ENCODE measurements at places on chromosomes 3 and 15.

DNA sequence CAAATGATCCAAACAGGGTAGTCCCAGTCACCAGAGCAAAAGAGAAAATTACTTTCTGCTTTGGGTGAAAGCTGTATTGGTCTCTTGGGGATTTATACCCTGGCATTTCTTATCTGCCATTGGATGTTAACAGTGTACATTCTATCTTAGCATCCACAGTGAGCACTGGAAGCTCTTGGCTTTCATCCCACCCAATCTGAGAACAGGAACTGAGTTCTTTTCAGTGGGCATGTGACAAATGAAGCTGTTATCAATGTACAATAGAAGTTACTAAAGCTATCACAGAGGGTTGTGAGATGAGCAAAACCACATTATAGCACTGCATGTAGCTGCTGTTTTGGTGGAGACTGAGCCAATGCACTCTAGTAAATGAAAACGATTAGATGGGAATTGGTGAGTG lies 300.7 kb downstream of the TUSC7 start:
- no peak for DNase-seq

- DNase-seq = no peak
These were observed 135.2 kb upstream of the IL12A start for GRCh38 chr3:159853506-159853864.

- no peak for DNase-seq
These were observed at the start of gene TOPAZ1 for GRCh38 chr3:44241706-44242105. TSS of gene TOPAZ1 (plus strand) at chr3:44241886. CDS start at chr3:44242054, 168 bp downstream.

DNA sequence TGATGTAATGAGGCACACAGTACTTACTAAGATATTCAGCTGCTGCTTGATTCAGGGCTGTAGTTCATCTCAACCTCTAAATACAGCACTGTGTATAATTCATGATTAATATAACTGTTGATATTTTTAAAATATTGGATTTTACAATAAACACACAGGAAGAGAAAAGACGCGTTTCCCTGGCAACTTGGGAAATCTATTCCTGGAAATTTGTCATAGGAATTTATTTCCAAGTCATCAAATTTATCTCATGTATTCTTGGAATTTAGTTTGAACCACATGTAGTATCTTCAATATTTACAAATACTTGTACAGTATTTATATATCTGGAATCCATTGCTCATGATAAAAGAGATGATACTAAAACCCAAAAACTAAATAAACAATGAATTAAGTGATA lies 30.6 kb downstream of the EPHA3 start:
- no peak for DNase-seq

DNA sequence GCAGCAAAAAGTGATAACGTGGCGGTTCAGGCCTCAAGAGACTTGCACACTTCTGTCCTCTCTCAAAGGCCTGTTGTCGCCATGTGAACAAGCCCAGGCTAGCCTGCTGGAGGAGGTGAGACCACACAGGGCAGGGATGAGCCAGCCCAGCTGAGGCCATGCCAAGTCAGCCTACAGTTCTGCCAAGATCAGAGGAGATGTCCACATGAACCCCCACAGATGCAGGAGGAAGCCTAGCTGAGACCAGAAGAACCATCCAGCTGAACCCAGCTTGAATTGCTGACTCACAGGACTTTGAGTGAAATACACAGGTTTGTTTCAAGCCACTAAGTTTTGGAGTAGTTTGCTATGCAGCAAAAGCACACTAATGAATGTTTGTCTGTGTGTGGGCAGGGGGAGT lies 50.3 kb upstream of the SEC13 start:
- DNase-seq = no peak

DNA sequence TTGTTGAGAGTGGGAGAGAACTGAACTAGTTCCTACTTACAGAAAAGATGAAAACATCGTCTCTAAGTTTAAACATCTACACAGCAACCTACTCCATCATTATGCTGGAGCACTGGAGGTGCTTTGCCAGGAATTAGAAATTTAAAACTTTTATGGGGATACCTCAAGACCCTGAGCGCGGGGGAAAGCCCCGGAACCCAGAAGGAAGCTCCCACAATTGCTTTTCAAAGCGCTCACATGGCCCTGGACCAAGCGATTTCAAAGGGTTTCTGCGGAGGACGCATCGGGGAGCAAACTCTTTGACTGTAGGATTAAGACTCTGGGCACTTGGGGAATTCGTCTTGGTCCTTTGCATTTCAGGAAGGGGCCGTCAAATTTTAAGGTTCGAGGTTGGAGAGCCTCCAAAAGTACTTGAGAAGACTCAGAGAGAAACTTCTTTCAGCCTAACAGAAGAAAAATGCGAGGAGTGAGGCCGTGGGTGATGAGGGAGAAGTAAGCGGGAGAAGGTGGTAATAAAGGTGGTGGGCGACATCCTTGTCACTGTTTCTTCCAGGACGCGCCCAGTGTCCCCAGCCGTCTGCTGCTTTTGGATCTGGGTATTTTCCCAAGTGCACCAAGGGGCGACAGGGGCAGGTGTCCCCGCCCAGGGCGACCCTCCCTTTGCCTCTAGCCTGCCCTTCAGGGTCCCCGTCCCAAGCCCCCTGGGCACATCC lies 591 bp downstream of the PROK2 start:
- no peak for DNase-seq

- peak; percentile 40 for DNase-seq
These were observed 31.5 kb upstream of the MLF1 start for GRCh38 chr3:158539414-158540014.

DNA sequence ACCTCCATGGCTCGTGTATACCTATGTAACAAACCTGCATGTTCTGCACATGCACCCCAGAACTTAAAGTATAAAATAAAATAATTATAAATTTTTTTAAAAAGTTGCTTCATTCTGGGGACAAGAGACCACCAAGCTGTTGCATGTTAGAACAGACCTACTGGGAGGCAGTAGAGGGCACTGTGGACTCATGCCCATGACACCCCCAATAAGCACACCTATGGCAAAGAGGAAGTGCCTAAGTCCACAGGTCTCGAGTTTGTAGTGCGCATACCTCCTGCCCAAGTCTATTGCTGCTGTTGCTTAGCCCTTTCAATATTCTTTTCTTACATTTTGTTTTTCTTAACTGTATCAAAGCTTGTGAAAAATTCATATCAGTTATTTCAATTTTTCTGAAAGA lies 267.9 kb upstream of the THBS1 start:
- DNase-seq = peak; percentile 9

- no peak for DNase-seq
These were observed 22.0 kb downstream of the SMAD6 start for GRCh38 chr15:66723826-66724731.

- DNase-seq = no peak
These were observed 39.4 kb downstream of the KAT2B start for GRCh38 chr3:20079621-20080020.

DNA sequence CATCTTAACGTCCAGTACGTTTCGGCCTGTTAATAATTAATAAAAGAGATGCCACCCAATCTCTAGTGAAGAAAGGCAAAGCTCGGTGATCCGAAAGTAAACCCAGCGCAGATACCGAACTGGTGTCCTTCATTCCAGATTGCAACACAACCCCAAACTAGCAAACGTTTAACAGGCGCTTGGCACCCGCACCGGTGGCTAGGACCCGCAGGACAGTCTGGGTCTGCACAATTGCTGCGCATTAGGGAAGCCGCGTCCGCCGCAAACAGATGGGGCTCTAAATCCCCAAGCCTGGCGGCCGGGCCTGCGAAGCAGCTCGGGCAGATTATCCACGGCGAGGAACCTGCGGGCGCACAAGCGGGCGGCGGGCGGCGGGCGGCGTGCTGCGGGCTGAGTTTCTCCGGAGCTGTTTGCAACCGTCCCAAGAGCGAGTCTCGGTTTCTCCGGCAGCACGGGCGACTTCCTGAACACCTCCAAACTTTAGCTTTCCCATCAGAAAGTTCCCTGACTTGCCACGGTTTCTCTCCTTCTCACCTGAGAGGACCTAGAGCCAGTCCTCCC lies 112.1 kb upstream of the ICE2 start:
- peak; percentile 87 for DNase-seq

GRCh38 chr3:123758081-123758564 lies 126.0 kb downstream of the MYLK start:
- peak; percentile 21 for DNase-seq

DNA sequence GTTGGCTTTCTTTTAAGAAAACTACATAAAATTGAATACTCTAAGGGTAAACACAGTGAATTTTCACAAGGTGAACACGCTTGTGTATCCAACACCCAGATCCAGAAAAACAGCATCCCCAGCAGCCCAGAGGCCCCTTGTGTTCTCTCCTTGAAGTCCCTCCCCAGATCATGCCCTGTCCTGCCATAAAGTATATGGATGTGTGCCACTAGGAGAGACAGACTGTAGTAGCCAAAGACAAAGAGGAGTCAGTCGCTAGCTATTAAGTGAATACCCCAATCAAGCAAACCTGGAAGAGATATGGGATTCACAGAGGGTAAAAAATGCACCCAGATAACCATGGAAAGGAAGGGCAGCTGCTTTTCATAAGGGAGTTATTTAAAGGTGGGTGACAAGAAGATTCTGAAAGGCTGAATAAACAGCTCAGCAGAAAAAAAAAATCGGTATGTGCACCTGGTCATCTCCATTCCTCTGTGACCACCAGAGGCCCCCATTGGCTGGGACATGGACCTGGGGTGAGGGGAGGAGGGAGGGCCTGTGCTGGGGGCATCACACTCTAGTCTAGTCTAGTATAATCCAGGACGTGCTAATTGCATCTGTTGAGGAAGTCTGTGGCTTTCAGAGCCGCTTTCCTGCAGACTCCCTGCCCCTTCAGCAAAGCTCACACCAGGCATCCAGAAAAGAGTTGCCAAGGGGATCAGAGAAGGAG lies 167.3 kb upstream of the NDN start:
- DNase-seq = peak; percentile 54

- DNase-seq = no peak
These were observed 189.7 kb downstream of the OPA1 start for GRCh38 chr3:193782747-193783146.

GRCh38 chr15:64092075-64092820 lies 1.4 kb downstream of the CIAO2A start:
- DNase-seq = no peak

- no peak for DNase-seq
These were observed 46.8 kb downstream of the PXYLP1 start for GRCh38 chr3:141278196-141279076.

DNA sequence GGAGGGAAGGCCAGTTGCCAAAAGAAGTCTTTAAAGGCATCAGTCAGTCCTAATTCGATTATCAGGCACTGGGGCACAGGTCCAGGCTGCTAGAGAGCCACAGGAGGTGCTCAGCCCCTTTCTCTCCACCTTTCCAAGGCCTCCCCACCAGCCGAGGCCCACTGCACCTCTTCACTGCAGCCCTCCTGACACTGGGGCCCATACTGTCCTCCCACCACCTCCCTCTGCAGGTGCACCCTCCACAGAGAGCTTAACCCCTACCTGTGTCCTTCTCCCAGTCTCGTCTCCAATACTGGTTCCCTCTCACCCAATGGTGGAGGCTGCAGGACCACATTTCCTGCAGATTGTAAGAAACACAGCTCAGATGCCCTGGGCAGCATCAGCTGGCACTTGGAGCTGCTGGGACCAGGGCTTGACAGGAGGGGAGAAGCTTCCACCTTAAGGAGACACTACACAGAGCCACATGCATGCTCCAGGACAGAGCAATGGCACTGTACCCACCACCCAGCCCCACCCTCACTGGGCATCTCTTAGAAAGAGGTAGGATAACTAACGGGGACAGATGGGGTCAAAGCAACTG lies 81.6 kb upstream of the PRR20G start:
- DNase-seq = no peak

GRCh38 chr15:64982472-64982871 lies 7.2 kb downstream of the SPG21 start:
- DNase-seq = no peak

DNA sequence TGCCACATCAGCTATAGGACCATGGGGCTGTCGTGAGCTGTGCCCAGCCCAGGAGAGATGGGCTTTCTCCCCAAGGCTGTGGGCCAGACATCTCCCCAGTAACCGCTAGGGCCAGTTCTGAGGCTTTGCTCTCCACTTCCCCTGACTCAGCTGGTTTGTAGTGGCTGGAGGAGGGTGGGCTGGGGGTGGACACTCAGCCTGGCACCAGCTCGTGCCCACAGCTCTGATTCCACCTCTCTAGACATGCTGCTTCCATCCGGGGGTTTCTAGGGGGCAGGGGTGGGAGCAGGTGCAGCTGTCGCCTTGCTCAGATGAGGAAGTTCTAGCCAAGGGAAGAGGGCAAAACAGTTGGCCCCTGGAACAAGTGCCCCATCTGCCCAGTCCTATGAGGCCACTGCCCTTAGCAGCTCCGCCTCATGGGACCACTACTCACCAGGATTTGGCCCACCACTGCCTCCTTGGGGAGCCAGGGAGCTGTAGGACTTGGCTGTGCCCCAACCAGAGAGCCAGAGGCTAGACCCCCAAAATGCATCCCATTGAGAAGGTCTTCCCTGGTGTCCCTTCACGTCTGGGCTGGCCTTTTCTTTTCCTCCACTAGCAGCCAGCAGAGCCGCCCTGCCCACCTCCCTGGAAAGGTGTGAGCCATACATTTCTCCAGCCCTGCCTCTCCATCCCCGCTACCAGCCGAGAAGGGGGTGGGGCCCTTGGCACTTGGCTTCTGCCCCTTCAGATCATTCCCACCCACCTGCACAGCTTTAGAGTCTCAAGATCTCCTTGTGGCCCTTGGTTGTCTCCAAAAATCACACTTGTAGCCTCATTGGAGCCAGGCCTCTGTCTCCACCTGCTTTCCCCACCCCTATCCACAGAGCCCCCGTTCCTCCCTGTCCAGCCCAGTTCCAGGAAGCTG lies 9.9 kb downstream of the GLYCTK start:
- no peak for DNase-seq

DNA sequence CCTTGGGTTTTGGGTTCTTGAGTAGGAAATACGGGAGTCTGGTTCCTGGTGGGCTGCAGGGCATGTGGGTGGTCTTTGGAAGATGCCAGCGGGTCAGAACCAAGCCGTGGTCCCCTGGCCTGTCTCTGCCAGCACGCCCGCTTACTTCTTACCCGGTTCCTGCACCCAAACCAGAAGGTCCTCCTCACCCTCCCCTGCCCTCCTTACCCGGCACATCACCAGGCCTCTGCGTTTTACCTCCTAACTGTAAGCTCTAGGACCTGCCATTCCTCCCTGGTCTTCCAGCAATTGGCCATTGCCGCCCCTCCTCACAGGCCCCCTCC lies 184.0 kb downstream of the FEZF2 start:
- no peak for DNase-seq

Measured in WERI-Rb-1 (cell line).